ENCODE measurements at places on chromosomes 4 and X.

GRCh38 chrX:153697924-153698865 lies 10.5 kb downstream of the SLC6A8 start:
- DNase-seq = no peak

DNA sequence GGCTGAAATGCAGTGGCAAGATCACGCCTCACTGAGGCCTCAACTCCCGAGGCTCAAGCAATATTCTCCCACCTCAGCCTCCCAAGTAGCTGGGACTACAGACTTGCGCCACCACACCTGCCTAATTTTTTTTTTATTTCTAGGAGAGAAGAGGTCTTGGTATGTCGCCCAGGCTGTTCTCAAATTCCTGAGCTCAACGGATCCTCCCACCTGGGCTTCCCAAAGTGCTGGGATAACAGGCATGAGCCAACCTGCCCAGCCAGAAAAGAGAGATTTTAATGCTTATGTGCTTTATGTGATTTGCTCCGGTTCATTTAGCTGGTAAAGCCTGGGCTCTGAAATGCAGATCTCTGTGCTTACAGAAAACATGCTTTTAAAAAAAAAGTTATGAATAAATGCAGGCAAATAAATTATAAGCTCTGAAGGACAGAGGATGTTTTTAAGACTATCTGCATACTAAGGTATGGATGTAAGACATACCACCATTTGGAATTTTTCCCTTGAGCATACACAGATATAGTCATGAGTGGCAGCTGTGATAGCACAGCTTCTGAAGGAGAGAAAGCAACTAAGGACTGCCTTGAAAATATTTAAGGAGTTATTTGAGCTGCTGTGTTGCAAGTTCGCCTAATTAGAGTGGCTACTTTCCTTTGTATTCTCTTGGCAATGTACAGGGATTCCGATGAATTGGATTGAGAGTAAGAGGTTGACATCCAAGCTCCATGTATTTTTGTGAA lies 13.8 kb downstream of the GUCY1B1 start:
- DNase-seq = no peak

- no peak for DNase-seq
These were observed 15.4 kb upstream of the PRRG3 start for GRCh38 chrX:151679798-151680402.

- DNase-seq = no peak
These were observed 42.3 kb upstream of the SRPX start for GRCh38 chrX:38262715-38263620.

DNA sequence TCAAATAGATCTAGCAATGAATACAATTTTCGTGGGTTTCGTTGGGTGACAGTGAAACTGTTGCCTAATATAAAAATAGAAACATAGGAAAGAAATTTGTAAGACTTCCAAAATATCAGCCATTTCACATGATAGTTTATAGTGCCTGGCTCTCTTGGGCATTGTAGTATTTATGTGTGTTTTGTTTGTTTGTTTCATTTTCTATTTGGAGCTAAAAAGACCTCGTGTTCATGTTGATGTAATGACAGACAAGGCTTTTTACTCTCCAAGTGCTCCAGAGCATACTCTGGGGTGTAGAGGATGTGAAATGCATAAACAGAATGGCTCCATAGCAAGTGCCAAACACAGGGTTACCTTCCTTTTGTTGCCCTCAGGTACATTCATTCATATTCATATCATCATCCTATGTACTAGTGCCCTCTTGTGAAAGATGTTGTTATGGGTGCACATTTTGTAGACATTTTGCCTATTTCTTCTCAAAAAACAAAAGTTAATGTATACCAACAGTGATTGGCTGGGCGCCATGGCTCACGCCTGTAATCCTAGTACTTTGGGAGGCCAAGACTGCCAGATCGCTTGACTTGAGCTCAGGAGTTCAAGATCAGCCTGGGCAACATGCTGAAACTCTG lies 100.7 kb upstream of the AMOT start:
- no peak for DNase-seq

GRCh38 chrX:120419463-120419862 lies 49.6 kb downstream of the LAMP2 start:
- DNase-seq = no peak

- no peak for DNase-seq
These were observed 172.8 kb downstream of the FBXW7 start for GRCh38 chr4:152363086-152363485.

GRCh38 chr4:18022572-18023050 lies 1.1 kb upstream of the LCORL start:
- DNase-seq = no peak

- DNase-seq = peak; percentile 73
These were observed 51.3 kb upstream of the NFKB1 start for GRCh38 chr4:102449751-102450352.

DNA sequence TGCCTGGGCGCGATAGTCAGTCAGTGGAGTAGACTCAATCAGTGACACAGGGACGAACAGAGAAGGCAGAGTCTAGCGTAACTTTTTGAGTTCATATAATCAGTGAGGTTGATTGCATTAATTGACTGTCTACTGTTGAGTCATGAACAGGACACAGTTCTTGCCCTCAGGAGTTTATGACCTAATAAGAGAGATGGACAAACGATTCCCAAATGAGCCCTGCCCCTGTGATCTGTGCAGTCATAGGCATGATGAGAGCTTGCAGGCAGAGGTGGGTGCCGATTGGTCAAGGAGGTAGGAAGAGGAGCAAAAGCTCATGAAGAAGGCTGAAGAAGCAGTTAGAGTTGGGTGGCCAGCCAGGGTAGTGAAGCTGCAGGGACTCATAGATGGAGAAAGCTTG lies 57.1 kb downstream of the ADD1 start:
- no peak for DNase-seq

- DNase-seq = no peak
These were observed 14.3 kb downstream of the FGFR3 start for GRCh38 chr4:1807332-1807777.

DNA sequence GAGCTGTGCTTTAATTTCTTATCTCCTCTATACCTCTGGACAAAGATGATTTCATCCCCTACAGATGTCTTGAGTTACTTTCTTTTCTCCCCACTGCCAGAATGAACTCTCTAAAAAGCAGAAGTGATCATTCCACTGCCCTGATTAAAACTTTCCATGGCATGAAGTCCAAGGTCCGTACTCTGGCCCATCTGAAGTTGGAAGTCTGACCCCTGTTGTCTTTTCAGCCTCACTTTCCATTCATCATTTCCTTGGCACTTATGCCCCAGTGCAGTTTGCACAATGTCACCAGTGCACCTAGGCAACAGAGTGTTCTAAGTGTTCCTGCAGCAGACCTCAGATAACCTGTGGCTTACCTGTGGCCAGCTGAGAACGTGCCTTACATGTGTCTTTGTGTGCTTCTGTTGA lies 242.4 kb downstream of the FRAS1 start:
- no peak for DNase-seq

DNA sequence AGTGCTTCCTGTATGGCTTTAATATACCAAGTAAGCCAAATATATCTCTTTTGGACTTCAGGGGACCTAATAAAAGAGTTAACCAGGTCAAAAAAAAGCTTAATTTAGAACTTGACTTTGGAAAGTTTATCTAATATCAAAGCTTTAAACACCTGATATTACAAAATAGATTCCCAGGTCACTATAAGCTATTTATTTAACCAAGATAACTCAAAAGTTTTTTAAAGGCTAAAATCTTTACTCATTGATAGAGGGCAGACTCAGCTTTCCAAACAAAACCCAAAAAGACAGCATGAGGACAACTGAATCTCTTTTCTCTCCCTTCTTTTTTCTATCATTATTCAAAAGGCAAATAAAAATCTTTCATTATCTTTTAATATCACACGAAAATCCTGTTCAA lies 19.5 kb downstream of the NUDT11 start:
- DNase-seq = no peak

DNA sequence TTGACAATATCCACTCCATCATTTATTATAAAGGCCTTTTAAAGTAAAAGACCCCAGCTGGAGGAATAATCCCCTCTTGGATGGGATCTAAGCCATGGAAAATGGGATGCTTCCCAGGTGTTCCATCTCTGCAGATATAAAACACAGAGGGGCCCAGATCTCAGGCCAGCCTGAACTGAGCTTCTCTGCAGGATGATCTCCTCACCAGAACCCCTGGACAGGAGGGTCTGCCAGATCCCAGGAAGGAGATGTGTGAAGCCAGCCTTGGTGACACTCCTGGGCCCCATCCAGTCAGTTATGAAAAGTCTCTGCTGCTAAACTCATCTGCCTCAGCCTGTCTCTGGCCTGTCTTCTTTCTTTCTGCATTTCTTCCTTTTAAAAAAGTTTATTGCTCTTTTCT lies 56.7 kb downstream of the HTRA3 start:
- no peak for DNase-seq

- DNase-seq = no peak
These were observed 7.7 kb downstream of the AKAP17A start for GRCh38 chrX:1598876-1599790.

- DNase-seq = no peak
These were observed 809 bp upstream of the SLC6A14 start for GRCh38 chrX:116435597-116435996.

- DNase-seq = no peak
These were observed 54.0 kb upstream of the NKAP start for GRCh38 chrX:119997570-119997969.

GRCh38 chr4:66852843-66853242 lies 692.5 kb downstream of the CENPC start:
- DNase-seq = no peak

- no peak for DNase-seq
These were observed 144.3 kb downstream of the CAMK2D start for GRCh38 chr4:113617195-113617594.

GRCh38 chr4:11633430-11633829 lies 204.7 kb upstream of the HS3ST1 start:
- DNase-seq = no peak

DNA sequence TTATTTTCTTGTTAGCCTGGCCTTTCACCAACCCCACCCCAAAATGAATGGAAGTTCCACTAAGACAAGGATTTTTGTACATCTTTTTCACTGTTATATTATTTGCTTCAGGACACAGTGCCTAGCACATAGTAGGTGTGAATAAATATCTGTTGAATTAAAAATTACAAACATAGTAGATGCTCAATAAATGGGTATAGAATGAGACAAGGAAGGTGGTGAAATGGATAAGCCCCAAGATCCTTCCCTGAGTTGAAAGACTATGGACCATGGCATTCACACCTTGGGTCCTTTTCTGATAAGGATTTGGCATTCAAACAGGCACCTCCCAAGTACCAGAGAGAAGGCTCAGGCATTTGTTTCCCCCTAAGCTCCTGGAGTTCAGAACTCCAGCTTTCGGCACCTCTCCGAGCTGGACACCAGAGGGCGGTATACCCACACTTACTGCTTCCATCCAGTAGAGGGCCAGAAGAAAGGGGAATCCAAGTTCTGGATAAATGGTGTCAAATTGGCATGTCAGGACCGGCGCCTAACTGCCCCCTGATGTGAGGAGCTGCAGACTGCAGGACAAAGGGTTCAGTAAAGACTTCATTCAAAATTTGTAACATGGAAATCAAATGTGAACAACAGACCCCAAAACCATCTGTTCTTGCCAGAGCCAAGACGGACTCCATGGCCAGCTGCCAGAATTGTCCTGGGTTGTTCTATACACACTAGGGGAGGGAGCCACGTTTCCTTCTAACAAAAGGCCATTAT lies 193.0 kb downstream of the GPC3 start:
- DNase-seq = peak; percentile 69

GRCh38 chr4:88802585-88803286 lies 105.1 kb upstream of the NAP1L5 start:
- no peak for DNase-seq

DNA sequence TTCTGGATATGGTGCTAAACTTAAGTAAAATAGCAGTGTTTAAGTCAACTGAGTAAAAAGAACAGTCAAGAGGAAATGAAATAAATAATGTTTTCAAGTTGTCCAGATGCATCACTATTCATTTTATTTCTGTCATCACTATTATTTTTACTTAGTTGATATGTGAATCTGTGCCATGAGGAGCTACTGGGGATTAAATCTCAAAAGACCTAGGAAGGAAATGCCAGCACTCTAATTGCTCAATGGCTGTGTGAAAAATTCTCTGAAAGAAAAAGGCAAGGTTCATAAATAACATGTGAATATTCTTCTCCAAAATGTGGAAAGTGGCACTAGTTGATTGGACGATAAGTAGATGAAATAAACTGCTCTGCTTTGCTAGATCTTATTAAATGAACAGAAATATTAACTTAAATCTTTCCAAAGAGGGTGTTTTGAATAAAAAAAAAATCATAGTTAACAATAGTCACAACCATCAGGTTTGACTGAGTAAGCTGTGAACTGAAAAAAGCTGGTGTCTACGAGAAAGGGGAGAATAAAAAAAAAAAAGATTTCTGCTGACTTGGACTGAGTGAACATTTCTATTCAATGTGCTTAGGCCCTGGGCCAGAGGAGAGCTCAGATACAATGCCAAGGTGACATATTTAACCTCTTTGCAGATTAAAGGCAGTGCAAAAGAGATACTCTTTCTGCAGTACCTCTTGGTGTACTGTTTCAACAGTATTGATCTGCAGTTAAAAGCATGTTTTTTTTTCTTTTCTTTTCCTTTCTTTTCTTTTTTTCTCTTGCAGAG lies 1.6 kb downstream of the SPARCL1 start:
- DNase-seq = no peak

DNA sequence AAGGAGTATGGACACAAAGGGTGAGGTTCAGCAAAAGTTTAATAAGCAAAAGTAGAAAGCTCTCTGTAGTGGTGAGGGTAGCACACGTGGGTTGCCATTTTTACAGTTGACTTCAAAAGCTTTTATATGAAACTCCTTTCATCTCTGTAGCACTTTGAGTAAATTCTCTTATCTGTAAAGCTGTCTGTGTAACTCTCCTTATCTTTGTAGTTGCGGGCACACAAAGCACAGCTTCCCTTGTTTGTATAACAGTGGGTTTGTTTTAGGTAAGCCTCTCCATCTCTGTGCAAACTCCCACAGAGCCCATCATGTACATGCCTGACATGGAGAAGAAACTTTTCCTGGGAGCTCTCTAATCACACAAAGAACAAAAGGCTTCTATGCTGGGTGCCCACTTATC lies 325.9 kb upstream of the PABPC5 start:
- no peak for DNase-seq

DNA sequence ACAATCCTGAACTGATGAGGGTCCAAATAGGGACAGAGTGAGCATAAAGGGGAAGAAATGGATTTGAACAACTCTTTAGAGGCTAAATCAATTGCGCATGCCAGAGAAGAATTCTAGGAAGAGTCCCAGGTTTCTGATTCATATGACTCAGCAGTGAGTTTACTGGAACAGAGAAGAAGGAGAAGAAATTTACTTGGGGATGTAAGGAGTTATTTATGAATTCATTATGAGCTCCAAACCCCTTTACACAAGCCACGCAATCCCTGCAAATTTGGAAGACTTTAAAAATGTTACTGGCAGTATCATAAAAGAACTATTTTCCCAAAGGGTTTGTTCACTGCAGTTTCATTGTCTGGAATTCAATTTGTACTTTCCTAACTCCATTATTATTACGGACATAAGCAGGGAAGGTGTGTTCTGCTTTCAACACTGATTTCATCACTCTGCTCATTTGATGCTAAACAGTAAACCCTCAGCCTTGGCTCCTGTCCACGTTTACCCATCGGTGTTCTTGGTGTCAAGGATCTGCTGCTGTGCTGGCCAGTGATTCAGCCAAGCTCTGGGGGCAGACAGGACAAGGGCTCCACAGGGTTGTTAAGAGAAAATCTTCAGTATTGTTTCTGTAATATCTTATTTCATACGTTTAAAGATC lies 273.7 kb downstream of the HNRNPD start:
- no peak for DNase-seq
